ENCODE measurements at places on chromosomes 3 and 15.

DNA sequence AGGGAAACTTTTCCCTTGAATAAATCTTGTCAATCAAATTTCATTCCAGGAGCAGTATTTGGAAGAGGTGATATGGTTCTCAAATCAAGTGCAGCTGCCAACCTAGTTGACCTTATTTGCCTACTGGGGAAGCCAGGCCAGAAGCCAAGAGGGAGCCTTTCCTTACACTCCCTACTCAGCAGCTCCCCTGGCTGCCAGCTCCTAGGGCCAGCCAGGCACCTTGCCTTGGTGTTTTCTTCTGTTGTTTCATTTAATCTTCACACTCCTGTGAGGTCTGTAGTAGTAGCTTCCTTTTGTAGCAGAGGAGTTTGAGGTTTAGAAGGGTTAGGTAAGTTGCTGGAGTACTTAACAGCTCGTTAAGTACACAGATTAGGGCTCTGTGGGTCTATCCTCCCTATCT, 22.6 kb downstream of the MKRN2OS start:
- DNase-seq = no peak

DNA sequence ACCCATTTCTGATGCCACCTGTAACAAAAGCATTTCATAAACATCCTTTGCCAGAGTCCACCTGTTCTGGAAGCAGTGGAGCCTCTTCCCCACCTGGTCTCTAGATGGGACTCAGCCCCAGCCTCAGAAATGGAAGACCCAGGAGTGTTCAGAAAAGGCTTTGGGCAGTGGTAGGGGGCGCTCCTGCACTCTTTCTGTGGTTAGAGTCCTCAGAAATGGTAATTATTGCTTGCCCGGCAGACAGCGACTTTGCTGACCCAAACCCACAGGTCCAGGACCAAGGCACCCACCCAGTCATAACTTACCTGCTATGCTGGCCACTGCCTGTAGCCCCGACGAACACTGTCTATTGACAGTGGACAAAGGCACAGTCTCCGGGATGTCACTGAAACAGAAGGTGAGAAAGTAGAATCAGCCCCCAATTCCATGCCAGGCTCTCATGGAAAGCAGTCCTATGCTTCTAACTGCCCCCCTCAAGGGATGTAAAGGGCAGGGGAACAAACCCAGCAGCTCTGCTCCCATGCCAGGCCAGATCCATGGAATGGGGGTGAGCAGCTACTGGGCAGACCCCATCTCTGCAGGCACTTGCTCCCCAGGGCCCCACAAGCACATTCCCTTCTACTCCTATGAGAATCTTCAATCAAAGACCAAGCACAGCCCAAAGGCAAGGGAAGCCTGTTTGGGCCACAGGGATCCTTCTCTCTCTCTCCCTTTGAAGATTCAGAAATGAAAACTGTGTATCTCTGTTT, 5.1 kb downstream of the ACAA1 start:
- no peak for DNase-seq

DNA sequence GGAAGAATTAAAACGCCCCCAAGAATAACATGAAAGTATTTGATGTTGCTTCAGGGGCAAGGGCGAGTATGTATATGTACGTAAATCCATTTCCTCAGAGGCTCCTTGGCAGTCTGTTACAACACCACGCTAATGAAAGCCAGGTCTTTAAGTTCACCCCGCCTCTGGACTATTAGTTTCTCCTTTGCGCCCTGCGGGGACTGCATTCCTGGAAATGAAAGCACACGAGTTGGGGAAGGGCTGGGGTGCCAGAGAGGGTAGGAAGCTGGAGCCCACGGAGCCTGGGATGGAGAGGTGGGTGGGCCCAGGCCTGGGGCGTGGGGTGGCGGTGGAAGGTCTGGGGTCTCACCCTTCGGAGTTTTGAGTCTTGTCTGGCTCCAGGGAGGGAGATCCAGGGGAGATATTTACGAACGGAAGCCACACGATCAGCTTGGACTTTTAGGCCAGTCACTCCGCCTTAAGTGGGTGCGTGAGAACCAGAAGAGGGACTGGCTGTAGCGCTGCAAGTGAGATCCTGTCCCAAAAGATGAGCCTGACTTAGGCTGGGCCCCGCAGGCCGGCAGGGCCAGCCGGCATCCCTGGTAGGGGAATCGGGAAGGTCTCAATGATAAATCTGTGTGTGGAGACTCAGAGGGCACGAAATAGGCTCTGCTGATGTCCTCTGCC, 1.6 kb upstream of the PLCL2 start:
- no peak for DNase-seq

DNA sequence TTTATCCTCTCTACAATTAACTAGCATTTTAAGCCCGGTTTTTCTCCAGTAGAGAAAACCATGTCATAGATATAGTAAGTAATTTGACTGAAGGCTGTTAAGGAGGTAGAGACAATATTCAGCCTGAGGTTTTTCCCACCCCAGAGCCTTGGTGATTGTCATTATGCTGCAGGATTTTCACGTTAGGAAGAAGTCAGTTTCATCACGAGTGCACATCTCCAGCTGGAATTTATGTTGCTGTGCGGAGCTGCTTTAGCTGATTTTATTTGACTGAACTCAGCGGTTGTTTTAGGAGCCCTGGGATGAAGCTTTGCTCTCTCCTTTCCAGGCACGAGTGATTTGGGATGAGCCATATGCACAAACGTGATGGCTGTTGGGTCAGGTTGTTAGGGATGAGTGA, 271.3 kb upstream of the RGMA start:
- DNase-seq = no peak
